Natural killer cell (primary cell): ENCODE measurements at places on chromosomes 3 and 15. TPM values are rescaled to one million over a fixed set of nuclear protein-coding genes. Genes with fewer than 3 reads are reported as not detected.

GRCh38 chr3:8886546-8886945 is 76.7 kb downstream of the RAD18 start:
- no peak for DNase-seq

- no peak for DNase-seq
These were observed 226.1 kb downstream of the TLE3 start for GRCh38 chr15:69871511-69872134.

DNA sequence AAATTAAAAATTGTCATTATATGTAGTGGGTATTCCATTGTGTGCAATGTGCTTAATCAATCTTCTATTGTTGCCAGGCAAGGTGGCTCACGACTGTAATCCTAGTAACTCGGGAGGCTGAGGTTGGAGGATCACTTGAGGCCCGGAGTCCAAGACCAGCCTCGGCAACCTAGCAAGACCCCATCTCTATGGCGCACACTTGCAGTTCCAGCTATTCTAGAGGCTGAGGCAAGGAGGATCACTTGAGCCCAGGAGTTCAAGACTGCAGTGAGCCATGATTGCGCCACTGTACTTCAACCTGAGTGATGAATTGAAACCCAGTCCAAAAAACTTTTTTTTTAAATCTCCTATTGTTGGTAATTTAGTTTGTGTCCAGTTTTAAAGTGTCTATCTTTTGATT is 33.4 kb upstream of the ABHD2 start:
- DNase-seq, result no peak

DNA sequence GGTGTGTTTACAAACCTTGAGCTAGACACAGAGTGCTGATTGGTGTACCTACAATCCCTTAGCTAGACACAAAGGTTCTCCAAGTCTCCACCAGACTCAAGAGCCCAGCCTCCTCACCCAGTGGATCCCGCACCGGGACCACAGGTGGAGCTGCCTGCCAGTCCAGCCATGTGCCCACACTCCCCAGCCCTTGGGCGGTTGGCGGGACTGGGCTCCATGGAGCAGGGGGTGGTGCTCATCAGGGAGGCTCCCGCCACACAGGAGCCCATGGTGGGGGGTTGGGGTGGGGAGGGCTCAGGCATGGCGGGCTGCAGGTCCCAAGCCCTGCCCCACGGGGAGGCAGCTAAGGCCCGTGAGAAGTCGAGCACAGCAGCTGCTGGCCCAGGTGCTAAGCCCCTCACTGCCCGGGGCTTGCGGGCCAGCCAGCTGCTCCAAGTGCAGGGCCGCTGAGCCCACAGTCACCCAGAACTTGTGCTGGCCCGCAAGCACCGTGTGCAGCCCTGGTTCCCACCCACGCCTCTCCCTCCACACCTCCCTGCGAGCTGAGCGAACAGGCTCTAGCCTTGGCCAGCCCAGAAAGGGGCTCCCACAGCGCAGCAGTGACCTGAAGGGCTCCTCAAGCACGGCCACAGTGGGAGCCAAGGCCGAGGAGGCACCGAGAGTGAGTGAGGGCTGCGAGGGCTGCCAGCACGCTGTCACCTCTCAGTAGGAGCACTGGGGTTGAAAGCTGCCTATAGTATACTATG is 43.7 kb downstream of the CASR start:
- no peak for DNase-seq

DNA sequence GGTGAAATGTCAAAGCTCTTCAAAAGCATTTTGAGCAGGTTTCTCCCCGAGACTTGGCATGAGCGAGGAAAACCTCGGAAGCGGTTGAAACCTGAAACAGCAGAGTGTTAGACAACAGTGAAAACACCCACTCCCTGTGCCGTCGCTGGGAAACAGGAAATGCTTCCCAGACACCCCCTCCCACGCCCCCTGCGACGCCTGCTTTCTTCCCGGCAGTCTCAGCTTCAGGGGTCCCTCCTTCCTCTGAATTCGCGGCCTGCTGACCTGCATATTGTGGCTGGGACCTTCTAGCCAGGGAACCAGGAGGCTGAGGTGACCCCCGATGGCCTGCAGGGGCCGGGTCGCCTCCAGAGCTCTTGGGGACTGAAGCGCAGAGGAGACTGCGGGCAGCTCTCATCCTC is 250.6 kb upstream of the LYSMD4 start:
- no peak for DNase-seq

Gene SLC22A13
- total RNA-seq, result 0.16 TPM

Gene CASR
- total RNA-seq, result 0.10 TPM

Gene DIS3L
- 28.3 TPM for total RNA-seq
